ENCODE measurements at places on chromosomes 5 and 9.

- no peak for DNase-seq
Measured at GRCh38 chr5:10914741-10915480, 153.9 kb upstream of the DAP start.

DNA sequence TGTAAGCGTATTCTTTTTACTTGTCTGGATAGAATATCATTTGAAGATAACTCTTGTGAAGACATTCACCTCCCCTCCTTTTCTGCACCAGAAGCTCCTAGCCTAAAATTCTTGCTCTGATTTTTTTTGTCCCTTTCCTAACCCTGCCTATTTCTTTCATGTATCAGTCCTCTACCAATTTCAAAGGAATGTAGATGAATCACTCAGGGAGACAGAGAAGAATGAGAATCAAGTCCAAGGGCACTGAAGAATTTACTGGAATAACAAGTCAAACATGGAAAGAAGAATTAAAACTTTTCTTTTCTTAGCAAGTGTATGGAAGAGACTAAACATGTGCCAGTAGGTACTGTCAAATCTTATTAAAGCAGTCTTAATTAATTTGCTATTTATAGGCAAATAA is 618.7 kb downstream of the DNAH5 start:
- DNase-seq: no peak

GRCh38 chr5:88657906-88658775 is 224.8 kb downstream of the MEF2C start:
- DNase-seq: no peak

- DNase-seq: no peak
Measured at GRCh38 chr5:79759436-79759835, 69.8 kb downstream of the CMYA5 start.

GRCh38 chr5:44933686-44934085 is 124.9 kb downstream of the MRPS30 start:
- no peak for DNase-seq

DNA sequence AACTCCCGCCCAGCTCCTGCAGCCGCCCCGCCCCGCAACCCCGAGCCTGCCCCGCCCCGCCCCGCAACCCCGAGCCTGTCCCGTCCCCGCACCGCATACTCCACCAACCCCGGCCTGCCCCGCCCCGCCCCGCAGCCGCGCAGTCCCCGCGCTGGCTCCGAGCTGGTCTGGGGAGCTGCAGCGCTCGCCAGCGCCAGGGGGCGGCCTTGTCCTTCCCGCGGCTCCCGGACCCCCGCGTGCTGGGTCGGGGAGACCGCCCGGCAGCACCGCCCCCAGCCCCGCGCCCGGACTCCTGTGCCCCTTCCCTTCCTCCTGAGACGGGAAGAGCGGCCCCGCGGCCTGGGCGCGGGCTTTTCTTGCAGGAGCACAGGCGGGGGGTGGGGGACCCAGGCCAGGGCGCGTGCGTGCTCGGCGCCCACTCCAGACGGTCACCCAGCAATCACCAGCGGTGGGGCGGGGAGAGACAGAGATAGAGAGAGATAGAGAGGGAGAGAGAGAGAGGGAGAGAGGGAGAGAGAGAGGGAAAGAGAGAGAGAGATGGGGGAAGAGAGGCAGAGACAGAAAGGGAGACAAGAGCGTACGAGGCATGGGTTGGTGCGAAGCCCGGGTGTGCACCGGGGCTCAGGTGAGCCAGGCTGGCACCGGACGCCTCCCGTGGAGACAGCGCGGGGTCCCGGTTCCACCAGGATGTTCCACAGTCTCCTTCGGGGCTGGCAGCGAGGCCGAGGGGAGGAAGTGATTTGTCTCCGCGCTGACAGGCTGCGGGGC is 14.7 kb upstream of the TMEM250 start:
- DNase-seq: peak; percentile 7

All from NCI-H446 treated with DMSO at 0.1 percent for 48 hours (cell line).